MM.1S (cell line): ENCODE measurements at places on chromosomes 3 and 15.
A peak's percentile ranks its signal among the peaks of the same experiment; 100 is the strongest.

- no peak for DNase-seq
Observed at GRCh38 chr3:85835857-85836440, 877.2 kb downstream of the CADM2 start.

GRCh38 chr3:64355401-64355807, 130.1 kb upstream of the PRICKLE2 start:
- no peak for DNase-seq

- no peak for DNase-seq
Observed at GRCh38 chr3:127409421-127410136, 121.7 kb upstream of the PRR20G start.

DNA sequence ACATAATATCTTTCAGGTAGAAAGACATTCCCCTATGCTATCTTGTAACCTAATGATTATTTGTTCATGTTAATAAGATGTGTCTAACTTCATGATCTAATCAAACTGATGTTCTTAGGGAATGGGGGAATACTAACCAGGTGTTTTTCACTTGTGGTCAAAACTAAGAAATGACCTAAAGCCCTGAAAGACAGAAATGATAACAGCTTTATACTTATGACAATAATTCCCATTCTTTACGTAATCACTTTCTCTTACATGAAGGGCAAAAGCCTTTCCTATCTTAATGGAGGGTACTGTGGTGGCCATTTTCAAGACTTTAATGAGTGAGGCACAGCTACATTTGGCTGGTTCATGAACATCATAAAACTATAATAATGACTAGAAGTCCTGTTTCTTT, 33.9 kb upstream of the MEIS2 start:
- DNase-seq = no peak

GRCh38 chr3:394775-395174, 198.2 kb downstream of the CHL1 start:
- no peak for DNase-seq

DNA sequence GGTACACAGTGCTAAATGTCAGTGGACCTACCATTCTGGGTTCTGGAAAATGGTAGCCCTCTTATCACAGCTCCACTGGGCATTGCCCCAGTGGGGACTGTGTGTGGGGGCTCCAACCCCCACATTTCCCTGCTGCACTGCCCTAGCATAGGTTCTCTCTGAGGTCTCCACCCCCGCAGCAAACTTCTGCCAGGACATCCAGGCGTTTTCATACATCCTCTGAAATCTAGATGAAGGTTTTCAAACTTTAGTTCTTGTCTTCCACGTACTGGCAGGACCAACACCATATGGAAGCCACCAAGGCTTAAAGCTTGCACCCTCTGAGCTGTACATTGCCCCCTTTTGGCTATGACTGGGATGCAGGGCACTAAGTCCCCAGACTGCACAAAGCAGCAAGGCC, 788.2 kb upstream of the ALCAM start:
- DNase-seq = no peak

DNA sequence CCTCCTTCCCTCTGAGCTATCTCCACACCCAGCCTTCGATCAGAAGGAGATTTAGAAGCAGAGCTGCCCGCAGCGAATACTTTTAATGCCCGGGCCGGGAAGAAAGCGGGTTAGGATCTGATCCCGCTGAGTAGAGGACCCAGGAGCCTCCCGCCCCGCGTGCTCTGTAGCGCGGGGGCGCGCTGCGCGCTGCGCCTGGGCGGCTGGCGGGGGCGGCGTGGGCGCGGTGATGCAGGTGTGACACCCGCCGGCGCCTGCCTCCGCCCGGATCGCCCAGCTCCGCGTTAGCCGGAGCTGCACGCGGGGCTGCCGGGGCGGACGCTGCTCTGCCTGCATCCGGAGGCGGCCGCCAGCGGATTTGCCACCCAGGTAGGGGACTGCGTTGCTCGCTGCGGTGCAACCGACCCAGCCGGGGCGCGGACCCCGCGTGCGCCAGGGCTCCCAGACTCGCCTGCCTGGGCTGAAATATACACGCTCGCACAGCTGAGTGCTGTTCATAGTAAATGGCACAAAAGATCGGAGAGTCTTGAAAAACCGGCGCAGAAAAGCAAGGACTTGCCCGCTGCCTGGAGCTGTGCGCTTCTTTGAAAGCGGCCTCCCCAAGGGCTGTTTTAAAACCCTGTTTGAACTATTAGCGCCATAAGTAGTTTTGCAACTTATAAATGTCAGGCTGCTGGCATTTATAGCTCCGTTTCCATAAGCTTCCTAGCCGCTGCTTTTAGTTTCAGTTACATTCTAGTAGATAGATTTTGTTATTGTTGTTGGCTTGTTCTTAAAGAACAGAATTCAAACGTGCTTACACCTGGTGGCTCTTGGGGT, at the start of gene SV2B:
SV2B (plus strand) TSS at position 263 of the 819 bp plus-strand sequence. CDS start 126,007 bp downstream, outside the sequence.
- peak; percentile 66 for DNase-seq

DNA sequence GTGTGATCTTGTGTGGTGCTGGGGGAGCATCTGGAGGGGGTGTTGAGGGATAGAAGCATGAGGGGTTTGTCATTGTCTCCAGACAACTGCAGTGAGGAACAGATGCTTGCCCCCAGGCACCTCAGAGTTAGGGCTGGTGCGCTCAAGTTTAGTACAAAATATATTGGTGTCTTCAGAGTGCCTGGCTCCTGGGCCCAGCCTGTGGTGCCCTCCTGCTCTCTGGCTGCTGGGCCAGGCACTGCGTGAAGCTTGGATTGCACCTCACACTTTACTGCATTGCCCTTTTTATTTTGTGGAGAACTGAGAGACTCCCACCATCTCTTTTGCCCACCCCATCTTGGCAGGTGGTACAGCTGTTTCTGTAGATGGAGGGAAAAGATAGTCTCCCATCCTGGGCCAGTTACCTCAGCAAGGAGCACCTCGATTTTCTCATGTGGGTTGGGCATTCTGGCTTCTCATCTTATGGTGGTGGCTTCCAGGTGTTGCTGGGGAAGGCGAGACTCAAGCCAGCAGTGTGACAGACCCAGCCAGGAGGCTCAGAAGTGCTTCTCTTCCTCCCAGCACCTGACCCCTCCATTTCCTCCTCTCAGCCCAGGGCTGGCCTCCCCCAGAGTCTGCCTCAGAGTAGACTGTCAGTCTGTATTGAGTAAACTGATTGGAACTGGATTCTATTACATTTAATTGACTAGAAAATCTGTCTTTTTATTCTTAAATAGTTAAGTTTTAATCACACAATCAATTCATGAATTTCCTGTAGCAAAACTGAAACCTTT, 140.5 kb downstream of the DNAJB8 start:
- DNase-seq = no peak

DNA sequence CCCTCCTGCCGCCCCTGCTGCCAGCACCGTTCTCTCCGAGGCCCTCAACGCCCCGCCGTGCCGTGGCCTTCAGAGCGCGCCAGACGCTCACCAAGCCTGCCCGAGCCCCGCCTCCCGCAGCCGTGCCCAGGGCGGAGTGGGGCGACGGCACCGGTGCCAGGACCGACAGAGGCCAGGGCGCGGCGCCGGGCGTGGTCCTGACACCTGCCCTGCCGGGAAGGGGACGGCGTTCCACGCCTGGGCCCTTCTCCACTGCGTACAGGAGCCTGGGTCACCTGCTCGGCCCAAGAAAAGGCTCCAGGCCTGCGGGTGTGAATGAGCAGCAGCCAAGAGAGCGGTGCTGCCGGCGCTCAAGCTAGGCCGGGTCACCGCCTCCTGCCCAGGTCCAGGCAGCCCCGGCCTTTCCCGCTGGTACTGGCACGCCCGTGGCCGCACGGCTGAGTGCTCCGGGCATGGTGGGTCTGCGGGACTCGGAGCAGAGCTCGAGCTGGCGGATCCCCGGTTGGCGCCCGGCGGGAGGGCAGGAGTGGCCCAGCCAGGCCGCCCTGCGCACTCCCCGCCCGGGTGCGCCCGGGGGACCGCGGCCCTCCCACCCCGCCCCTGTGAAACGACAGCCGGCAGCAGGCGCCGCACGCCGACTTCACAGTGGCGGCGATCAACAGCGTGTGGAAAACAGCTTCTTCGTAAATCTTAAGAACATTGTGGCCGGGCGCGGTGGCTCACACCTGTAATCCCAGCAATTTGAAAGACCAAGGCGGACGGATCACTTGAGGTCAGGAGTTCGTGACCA, 4.2 kb downstream of the OCA2 start:
- no peak for DNase-seq

GRCh38 chr3:41411065-41411464, 211.8 kb downstream of the CTNNB1 start:
- DNase-seq = no peak

DNA sequence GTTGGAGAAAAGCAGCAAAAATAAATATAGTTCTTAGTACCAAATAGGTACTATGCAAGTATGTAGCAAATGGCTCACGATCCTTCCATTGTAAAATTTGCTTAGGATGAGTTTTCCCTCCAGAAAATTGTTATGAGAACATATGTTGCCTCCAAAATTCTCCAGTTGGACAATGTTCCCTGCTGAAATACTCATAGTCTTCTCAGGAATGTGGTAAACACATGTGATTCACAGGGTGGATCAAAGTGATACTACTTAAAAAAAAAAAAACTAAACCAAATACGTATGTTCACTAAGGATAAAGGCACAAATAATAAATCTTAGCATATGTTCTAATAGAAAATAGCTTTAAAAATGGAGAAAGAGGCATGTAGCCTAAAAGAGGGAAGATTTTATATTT, 84.3 kb upstream of the ZNF385D start:
- DNase-seq = no peak

DNA sequence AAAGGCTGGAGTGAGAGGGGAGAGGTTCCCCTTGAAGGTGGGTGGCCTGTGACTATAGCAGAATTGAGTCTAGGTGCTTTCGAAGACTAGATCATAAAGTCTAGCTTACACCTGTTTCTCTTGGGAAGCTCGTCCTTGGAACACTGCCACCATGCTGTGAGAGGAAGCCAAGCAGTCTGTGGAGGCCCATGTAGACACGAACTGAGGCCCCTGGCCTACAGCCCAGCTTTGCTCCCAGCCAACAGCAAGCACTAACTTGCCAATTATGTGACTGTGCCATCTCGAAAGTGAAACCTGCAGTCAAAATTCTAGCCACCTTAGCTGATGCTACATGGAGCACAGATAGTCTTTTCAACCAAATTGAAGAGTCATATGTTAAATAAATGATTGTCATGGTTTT, 190.5 kb upstream of the NECTIN3 start:
- DNase-seq = peak; percentile 96

GRCh38 chr3:161153480-161153879, 48.3 kb upstream of the B3GALNT1 start:
- DNase-seq = no peak

DNA sequence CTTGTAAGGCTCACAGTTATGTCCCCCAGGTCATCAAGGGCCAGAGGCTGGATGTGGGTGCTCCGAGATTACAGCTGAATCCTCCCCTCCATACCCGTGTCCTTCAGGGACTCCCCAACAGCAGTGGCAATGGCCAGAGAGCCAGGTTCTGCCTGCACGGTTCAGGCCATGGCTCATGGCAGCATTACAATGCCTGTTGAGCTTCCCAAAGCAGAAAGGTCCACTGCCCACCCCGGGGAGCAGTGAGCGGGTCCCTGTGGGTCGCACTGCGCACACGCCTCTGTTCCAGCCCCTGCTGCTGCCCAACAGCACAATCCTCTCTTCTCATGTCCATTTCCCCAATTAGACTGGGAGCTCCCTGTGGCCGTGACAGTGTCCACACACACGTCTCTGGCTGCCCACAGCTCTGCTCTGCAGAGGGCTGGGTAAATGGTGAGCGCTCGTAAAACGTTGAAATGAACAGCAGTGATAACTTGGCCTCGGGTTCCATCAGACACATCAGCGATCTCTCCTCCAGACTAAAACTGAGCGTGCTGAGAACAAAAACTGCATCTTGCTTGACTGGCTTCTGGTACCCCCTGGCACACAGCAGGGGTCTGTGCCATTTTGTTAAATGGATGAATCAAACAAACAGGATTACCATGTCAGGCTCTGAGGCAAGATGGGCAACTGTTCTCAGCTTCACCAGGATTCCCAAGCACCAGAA, 80.4 kb downstream of the VGLL4 start:
- no peak for DNase-seq
